ENCODE measurements at places on chromosomes 3 and 15.

- DNase-seq, result no peak
Observed at GRCh38 chr15:66907826-66908743, 157.3 kb upstream of the SMAD3 start.

DNA sequence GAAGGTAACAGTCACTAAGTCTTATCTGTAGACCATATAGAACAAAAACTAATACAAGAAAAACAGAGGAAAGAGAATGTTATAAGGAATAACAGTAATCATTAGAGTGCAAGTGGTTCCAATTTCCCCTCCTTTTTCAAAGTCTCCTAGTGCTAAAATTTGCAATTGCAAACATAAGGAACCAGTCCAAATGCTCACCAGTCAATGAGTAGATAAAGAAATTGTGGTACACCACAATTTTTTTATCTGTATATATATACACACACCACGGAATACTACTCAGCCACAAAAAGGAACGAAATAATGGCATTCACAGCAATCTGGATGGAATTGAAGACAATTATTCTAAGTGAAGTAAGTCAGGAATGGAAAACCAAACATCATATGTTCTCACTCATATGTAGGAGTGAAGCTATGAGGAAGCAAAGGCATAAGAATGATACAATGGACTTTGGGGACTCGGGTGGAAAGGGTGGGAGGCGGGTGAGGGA is 38.9 kb upstream of the RSL24D1 start:
- no peak for DNase-seq

GRCh38 chr3:128625409-128625945 is 25.1 kb downstream of the RPN1 start:
- no peak for DNase-seq

- no peak for DNase-seq
Observed at GRCh38 chr15:39730552-39730951, 52.1 kb downstream of the FSIP1 start.

DNA sequence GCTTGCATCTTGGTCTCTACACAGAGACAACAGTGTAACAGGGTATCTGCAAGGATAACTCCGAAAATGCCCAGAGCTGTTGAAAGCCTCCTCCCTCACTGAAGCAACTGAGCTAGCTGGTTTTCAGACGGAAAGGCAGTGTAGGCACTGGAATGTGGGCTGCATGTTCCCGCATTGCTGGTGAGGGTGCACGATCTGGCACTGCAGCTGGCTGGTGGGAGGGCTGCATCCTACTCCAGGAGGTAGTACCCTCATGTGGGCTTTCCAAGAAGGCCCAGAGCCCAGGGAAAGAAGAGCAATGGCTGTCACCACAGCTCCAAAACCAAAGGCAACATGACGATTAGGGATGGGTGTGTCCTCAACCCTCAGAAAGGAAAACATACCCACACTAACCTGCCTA is 28.7 kb upstream of the RPS17 start:
- no peak for DNase-seq

- no peak for DNase-seq
Observed at GRCh38 chr3:117920253-117920898, 1114.3 kb downstream of the IGSF11 start.

- no peak for DNase-seq
Observed at GRCh38 chr15:61390138-61390537, 161.0 kb upstream of the RORA start.

- no peak for DNase-seq
Observed at GRCh38 chr15:70974004-70974832, 81.6 kb downstream of the LRRC49 start.

DNA sequence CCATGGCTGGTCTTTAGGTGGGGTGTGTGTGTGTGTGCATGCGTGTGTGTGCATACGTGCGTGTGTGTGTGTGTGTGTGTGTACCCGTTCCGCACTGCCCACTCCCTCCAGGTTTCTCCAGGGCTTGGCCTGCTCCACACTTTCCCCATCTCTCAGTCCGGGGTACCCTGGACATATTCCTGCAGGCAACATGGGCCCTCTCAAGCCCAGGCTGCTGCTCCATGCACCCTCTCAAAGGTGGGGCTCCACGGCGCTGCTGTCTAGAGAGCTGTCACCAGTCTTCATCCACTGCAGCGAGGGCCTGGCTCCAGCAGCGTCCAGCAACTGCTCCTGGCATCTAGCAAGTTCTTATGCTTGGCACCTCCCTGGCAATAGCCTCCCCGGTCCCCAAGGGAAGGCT is 86.1 kb downstream of the ATP10A start:
- no peak for DNase-seq

DNA sequence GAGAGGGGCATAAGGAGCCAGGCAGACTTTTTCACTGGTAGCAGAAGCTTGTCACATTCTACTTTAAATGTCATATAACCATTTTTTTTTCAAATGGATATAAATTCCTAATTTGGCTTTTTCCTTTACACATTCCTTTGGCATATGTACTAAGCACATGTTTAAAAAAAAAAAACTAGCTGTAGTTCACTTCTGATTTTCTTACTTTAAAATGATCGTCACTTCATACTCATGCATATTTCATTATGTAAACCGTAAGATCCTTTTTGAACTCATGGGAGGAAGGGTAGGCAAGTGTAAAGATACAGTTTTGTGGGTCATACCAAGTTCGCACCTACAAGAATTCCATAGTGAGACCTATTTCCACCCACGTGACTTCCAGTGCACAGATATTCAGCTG is 45.1 kb upstream of the BFSP2 start:
- DNase-seq, result no peak

GRCh38 chr15:69132977-69133861 is 27.2 kb upstream of the GLCE start:
- DNase-seq, result no peak

DNA sequence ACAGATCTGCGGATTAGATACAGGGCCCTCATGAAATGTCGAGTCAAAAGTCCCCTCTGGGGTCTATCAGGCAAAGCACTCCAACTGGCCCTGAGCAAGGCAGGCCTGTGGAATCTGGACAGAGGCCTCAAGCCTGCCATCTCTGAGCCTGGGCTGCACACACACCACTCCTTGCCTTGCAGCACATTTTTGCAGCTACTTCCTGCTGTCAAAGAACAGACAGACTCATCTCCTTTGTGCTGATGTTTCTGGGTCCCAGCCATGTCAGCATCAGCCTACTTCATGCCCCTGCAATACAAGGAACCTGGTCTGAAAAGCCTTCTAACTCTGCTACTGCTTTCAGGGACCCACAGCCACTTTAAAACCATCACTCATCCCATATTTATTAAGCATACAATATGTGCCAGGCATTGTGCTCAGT is 60.6 kb upstream of the IL12A start:
- no peak for DNase-seq

- DNase-seq, result no peak
Observed at GRCh38 chr3:129777806-129778205, 115.7 kb downstream of the TMCC1 start.

DNA sequence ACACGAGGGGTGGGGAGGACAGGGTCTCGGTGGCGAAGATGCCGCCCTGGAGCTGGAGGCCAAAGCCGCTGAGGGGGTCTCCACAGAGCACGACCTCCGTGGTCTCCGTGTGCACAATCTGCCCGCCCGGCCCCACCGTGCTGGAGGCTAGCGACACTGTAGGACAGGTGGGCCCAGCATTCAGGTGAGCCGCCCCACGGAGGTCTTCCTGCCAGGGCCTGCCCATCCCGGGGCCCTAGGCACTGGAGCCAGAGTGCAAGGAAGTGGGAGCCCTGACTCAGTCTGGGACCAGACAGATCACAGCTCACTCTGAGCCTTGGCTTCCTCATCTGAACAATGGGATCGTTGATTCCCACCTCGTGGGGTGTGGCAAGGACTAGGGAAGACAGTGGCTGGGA is 25.8 kb downstream of the GRIP2 start:
- no peak for DNase-seq

- no peak for DNase-seq
Observed at GRCh38 chr3:21729331-21729730, 21.7 kb downstream of the ZNF385D start.

DNA sequence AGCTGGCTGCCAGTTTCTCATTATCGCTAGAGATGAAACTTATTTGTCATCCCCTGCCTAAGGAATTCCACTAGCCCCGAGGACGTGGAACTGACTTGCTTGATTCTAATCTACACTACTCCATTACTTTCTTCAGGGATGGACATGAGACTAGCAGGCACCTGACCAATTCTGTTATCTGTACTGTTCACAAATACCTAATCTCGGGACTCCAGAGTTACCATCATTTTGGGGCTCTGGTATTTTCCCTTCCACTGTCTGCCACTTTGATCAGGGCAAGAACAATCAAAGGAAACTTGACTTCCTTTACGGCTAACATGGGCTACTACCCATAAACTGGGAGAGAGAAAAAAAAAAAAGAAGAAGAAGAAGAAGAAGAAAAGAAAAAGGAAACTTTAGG is 27.8 kb downstream of the BMF start:
- no peak for DNase-seq

DNA sequence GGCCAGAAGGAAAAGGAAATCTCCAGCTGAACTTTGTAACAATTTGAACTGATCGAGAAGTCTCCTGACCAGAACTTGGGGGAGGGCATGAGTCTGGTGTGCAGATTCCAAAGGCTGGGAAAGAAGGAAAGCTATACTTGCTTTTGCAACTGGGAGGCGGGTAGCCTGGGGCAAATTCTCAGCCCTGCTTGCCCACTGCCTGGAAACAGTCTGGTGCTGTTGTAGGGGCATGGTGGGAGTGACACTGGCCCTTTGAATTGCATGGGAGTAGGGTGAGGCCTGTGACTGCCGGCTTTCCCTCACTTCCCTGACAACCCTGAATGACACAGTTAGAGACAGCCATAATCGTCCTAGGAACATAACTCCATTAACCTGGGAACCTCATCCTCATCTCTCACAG is 114.0 kb upstream of the POU1F1 start:
- DNase-seq, result no peak

GRCh38 chr3:31096661-31097395 is 202.4 kb upstream of the GADL1 start:
- DNase-seq, result no peak

GRCh38 chr3:107681396-107681795 is 158.6 kb downstream of the BBX start:
- no peak for DNase-seq

DNA sequence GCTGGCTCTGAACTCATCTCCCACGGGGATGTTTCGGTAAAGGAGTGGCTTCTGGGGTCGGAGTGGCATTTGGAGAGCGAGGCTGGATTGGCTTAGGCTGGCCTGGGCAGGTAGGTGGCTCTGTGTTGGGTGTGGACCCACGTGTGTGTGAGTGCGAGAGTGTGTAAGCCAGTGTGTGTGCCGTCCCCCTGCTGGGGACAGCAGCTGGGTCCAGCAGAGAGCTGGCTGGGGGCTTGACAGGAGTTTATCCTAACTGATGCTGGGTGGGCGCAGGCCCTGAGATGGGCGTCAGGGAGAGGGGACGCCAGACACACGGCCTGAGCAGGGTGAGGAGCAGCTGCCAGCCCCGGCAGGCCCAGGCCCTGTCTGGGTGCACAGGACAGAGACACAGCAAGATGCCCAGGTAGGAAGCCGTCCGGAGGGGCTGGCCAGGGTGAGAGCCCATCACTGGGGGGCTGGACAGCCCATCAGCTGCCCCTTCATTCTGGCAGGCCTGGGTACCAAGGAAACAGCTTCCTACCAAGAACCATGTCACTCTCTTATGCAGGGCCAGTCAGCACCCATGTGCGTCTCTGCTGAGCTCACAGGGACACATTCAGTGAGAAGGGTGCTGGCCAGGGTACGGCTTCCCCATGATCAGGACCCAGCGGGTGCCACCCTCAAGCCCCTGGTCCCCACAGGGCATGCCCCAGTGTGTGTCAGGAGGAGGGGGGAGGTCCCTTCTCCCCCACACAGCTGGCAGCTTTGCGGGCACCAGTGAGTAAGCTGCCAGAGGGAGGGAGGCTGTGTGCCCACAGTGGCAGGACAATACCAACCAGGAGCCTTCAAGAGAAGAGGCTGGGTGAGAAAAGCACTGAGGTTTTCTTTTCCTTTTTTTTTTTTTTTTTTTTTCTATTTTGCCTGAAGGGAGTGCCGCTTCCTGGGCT is 1.1 kb downstream of the PAK6 start:
- peak; percentile 19 for DNase-seq

DNA sequence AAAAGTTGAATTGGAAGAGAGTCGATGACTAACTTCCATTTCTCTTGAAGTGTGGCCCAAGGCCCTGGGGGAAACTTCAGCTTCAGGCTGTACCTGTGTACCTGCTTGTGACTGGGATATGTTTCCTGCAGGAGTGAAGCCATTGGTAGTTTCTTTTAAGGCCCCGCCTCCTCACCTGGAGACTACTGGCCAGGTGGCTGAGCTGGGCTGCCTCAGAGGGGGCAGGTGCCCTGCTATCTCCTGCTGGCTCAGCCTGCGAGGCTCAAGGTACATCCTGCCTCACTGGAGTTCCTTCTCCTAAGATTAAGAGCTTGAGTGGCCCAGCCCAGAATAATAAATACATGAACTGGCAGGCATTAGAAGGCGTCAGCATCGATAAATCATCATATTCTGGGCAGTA is 121.6 kb upstream of the ROPN1 start:
- DNase-seq, result no peak

GRCh38 chr3:38968891-38969290 is 82.9 kb downstream of the SCN11A start:
- DNase-seq, result no peak

DNA sequence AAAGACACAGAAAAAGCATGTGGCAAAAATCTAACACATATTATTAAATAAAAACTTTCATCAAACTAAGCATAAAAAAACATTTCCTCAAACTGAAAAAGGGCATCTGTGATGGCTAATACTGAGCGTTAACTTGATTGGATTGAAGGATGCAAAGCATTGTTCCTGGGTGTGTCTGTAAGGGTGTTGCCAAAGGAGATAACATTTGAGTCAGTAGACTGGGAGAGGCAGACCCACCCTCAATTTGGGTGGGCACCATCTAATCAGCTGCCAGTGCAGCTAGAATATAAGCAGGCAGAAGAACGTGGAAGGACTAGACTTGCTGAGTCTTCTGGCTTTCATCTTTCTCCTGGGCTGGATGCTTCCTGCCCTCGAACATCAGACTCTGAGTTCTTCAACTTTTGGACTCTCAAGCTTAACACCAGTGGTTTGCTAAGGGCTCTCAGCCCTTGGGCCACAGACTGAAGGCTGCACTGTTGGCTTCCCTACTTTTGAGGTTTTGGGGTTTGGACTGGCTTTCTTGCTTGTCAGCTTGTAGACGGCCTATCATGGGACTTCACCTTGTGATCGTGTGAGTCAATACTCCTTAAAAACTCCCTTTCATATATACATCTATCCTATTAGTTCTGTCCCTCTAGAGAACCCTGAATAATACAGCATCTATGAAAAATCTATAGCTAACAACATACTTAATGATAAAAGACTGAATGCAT is 45.4 kb downstream of the DAZL start:
- DNase-seq, result no peak

Data from stimulated activated CD8-positive, alpha-beta memory T cell treated with anti-CD3 and anti-CD28 coated beads, Interleukin-4, amount 100 ng/mL, for 48 hours (primary cell).